MM.1S (cell line): ENCODE measurements at places on chromosomes 6 and 20.

- no peak for DNase-seq
Measured at GRCh38 chr6:33978412-33979150, 167.3 kb downstream of the GRM4 start.

GRCh38 chr6:15672291-15672690 is 9.5 kb upstream of the DTNBP1 start:
- DNase-seq: no peak

GRCh38 chr6:15773806-15774410 is 111.1 kb upstream of the DTNBP1 start:
- no peak for DNase-seq

GRCh38 chr6:166752097-166752496 is 125.0 kb upstream of the RPS6KA2 start:
- no peak for DNase-seq

GRCh38 chr6:56484669-56485068 is 158.0 kb downstream of the DST start:
- DNase-seq: no peak

DNA sequence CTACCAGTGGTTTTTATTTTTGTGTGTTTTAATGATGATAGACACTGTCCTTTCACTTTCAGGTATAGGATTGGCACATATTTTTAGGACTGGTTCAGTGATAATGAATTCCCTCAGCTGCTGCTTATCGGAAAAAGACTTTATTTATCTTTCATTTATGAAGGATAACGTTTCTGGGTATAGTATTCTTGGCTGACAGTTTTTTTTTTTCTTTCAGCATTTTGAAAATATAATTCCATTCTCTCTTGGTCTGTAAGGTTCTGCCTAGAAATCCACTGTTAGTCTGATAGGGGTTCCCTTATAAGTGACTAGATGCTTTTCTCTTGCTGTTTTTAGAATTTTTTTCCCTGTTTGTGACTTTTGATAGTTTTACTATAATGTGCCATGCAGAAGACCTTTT is 313.1 kb downstream of the TENT5A start:
- no peak for DNase-seq

GRCh38 chr6:142412658-142413057 is 110.9 kb downstream of the ADGRG6 start:
- DNase-seq: no peak

- no peak for DNase-seq
Measured at GRCh38 chr20:50304501-50304856, 113.8 kb downstream of the CEBPB start.

GRCh38 chr20:36342331-36343120 is 36.4 kb downstream of the DLGAP4 start:
- no peak for DNase-seq

DNA sequence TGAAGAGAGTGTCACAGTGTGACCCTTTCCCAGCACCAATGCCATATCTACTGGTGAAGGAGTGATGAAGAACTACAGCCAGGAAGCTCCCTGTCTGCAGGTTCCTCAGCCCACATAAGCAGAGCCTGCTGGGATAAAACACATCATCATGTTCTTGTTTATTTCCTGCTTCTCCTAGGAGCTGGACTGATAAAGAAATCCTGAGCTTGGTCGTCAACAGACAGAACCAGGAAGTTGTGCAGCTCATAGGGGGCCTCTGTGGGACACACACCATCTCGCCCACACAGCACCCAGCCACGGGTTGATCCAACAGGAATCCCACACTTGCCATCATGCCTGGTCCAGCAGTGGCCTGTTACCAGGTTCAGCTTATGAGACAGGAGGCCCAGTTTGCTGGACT is 2.8 kb upstream of the CSTL1 start:
- DNase-seq: no peak

- no peak for DNase-seq
Measured at GRCh38 chr20:42894483-42894882, 295.2 kb downstream of the PTPRT start.

DNA sequence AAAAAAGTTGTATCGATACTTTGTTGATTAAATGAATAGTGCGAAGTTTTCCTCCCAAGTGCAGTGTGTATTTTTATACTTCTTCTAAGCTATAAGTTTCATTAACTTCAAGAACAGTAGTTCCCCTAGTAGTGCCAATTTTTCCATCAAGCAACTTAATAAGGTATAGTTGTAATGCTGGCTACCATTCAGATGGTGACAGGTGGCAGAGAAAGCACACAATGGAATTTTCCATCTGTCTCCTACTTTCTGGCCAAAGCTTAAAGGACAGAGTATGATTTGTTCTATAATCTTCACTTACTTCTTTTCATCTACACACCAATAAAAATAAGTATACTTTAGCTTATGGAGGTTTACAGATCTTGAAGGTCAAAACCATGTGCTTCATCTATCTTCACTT is 431.1 kb downstream of the NKAIN2 start:
- DNase-seq: no peak

GRCh38 chr20:766906-767305 is 1.4 kb downstream of the SLC52A3 start:
- DNase-seq: no peak

DNA sequence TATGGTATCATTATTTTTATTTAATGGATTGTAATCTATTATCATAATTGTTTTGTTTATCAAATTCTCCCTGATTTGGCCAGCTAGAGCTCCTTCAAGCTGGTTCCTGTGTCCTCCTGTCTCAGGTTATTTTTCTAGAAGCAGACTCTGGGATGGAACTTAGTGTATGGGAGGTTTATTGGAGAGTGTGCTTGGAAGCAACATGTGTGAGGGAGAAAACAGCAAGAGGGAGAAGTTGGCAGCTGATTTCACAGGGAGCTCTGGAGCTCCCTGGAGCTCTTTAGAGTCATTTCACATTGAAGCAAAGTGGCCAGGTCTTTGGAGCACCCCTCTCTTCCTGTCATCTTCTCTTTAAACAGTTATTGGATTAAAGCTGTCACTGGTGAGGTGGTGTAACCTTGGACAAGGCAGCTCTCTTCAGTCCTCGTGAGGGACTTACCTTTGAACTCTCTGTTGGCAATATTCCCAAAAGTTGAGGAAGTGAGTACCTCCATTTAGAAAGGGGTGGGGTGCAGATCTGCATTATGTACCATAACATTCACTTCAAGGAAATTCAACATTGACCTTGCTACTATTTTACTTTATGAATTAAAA is 103.6 kb downstream of the PHF3 start:
- no peak for DNase-seq

DNA sequence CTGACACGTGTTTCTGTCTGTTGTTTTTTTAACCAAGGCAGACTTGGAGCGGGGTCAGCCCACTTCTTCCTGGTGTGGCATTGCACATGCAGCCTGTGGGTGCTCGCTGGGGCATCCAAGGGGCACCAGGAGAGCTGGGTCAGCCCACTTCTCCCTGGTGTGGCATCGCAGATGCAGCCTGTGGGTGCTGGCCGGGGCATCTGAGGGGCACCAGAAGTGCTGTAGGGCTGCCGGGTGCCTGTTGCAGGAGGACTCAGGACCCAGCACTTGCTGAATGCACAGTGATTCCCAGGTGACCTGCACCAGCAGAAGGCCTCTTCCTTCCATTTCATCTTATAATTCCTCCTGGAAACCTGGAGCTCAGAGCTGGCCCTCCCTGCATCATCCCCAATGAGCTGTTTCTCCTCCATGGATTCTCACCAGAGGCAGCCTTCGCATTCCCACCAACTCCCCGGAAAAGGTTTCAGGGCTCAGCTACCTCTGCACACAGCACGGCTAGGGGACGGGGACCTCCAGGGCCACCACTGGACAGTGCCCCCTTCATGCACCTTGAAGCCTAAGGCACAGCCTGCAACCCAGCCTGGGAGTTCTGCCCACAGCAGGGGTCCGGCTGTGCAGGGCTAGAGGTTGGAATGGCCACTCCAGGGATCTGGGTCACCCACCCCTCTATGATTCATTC is 218.8 kb downstream of the TAF4 start:
- no peak for DNase-seq

- no peak for DNase-seq
Measured at GRCh38 chr6:41013466-41014153, 25.4 kb downstream of the UNC5CL start.
